ENCODE measurements at places on chromosomes 13 and 19.

DNA sequence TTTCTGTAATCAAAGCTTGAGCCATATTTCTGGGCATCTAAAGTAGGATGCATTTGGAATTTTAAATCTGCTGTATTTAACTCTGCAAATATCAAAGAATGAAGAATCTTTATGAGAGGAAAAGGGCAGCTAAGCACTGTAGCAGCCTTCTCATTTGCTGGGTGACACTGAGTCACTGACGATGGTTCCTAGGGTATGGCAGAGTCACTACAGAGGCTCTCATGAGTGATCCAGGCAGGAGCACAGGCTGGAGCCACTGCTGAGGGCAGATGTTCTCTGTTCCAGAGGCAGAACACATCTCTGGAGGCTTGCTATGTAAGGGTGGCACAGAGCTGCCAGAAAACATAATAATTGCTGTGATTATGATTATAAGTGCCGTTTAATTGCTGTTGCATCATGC is 340.7 kb upstream of the HTR2A start:
- DNase-seq = no peak

GRCh38 chr13:66462187-66462586 is 767.9 kb downstream of the PCDH9 start:
- DNase-seq = no peak

DNA sequence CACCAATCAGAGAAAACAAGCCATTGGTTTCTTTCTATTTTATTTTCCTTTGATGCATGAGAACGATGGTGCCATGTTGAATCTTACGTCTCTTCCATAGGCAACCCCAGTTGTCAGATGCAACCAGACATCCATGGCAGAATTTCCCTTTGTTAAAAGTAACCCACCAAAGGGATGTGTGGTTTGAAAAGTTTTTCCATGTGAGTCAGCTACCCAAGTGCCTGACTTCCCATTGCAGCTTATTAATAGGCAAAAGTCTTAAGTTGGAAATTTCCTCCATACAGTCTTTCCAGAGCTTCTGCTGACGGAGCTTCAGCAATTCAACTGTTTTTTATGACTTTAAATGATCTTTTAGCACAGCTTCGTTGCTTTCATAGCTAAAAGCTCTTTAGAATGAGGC is 73.8 kb upstream of the FAM216B start:
- DNase-seq = peak; percentile 1

- DNase-seq = no peak
Measured at GRCh38 chr13:30991922-30992321, 59.5 kb downstream of the TEX26 start.

GRCh38 chr13:20219577-20219976 is 12.5 kb downstream of the GJB6 start:
- DNase-seq = no peak

DNA sequence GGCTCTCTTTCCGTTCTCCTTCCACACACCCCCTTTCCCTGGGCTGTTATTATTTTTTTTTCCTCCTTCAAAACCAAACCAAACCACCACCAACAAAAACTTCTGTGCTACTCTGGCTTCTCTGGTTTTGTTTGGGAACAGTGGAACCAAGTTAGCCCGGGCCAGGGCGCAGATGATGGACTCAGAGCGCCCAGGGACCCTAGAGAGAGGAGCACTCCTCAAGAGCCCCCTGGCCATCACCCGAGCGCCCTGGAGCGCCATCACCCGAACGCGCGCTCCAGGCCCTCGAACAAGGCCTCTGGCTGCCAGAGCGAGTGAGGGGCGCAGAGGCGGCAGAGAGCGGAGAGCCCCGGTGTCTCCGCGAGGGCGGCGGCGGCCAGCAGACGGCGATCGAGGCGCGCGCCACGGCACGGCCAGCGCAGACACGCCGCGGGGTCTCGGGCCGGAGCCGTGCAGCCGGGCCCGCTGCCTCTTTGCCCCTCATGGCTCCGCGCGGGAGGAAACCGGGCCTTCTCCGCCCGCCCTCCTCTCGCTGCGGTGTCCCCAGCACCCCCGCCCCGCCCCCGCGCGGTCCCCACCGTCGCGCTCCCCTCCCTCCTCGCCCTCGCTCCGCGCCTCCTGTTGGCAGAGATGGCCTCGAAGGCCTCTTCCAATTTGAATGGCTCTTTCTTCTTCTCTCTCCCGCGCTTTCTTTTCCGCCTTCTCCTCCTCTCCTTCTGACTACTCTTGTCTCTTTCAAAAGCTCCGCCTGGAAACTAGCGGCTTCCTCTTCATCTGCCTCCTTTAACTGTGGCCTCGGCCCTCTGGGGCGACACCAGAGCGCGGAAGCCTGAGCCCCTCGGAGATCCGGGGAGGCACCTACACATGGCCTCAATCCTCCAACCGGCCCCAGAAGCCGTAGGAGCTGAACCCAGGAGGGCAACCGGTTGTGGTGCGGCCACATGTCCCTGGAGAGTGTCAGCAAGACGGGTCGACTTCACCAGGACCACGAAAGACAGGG is 4.1 kb upstream of the SOX1 start:
- peak; percentile 62 for DNase-seq

- no peak for DNase-seq
Measured at GRCh38 chr13:35843272-35843671, 287.9 kb downstream of the DCLK1 start.

GRCh38 chr13:43510956-43511901 is 275.5 kb downstream of the ENOX1 start:
- DNase-seq = no peak

GRCh38 chr13:79459906-79460305 is 21.0 kb upstream of the NDFIP2 start:
- DNase-seq = peak; percentile 7

DNA sequence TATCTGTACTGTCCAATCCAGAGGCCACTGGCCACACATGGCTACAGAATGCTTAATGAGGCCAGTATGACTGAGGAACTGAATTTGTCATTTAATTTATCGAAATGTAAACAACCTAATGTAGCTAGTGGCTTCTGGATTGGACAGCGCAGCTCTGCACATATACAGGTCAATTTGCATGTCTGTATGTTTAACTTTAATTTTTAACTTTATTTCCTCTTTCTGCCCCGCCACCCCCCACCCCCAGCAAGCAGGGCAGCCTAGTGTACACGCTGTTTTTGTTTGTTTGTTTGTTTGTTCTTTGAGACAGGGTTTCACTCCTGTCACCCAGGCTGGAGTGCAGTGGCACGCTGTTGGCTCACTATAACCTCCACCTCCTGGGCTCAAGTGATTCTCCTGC is 15.5 kb downstream of the ZSWIM9 start:
- DNase-seq = no peak

- peak; percentile 88 for DNase-seq
Measured at GRCh38 chr13:40069173-40070044, 413.9 kb downstream of the COG6 start.

- no peak for DNase-seq
Measured at GRCh38 chr13:30923418-30923817, 9.0 kb upstream of the TEX26 start.
